ENCODE measurements at places on chromosomes 2 and 18.

- peak; percentile 97 for DNase-seq
Measured at GRCh38 chr18:25830787-25831186, 259.6 kb downstream of the SS18 start.

DNA sequence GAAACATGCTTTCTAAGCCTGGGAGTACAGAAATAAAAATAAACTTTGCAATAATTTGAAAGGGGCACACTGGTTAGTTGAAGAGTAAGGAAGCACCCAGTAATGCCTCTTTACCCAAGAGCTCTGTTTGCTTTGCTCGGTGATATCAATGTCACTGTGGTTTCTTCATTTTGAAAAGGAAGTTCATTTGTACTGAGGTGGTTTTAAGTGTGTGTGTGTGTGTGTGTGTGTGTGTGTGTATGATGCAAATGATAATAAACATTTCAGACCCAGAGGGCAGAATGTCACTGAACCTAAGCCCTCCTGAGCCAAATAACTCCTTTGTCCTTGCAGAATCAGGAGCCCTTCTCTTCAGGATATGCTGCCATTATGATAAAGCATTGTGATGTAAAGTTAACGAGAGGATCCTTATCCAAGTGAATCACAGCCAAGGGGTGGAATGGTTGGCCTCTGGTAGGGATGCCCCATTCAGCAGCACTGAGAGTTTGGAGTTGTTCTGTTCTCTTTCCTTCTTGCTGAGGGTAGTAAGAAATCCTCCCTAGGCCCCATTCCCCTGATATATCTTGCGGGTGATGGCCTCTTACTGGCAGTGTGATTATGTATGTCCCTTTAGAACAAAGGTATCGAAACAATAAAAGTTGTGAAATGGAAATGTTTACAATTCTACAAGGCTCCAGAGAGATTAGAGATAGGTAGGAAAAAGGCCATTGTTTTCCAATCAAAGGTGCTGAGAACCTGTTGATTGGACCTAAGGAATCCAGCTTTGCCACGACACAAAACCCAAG lies 7.6 kb downstream of the ITGA6 start:
- no peak for DNase-seq

DNA sequence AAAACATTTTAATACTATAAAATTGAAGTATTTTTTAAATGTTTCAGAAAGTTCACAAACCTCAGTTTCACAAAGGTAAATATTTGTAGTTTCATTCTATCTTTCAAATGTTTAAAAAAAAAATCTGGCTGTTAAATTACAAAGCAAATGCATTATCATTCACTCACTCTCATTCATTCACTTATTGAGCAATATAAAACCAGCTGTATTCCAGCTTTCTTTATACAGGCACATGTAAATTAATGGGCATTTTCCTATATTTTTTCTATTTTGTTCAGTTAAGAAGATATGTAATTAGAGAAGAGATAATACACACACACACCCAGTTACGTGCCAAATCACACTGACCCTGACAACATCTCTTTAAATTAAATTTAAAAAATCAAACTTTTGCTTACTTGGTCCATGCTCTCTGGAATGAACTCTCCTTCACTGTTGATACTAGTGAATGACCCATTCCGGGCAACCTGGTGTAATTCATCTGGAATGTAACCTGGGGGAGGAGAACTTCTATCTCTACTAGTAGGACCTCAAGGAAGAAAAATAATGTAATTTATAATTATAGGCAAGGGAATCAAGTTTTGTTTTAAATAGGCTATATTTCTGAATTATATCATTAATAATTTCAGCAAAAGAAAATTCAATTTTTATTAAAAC lies 32.5 kb upstream of the ERCC3 start:
- DNase-seq: no peak

DNA sequence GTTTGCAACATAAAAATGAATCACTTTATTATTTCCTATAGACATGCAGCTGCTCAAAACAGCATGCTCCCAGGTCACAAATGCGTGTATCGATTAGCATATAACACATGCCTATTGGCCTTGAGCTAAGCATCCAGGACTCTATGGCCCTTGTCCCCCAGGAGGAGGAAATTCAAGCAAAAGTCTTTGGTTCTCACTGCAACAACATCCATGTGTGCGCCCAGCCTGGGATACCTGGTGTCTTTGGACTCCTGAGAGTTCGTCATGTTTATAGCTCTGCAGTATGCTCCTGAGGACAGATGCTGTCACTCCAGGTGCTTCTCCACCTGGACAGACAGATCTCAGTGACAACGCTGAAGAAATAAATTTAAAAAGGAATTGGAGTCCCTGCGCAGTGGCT lies 284.6 kb downstream of the PHLPP1 start:
- DNase-seq: no peak

- peak; percentile 66 for DNase-seq
Measured at GRCh38 chr2:181457741-181458425, 697 bp downstream of the ITGA4 start.

DNA sequence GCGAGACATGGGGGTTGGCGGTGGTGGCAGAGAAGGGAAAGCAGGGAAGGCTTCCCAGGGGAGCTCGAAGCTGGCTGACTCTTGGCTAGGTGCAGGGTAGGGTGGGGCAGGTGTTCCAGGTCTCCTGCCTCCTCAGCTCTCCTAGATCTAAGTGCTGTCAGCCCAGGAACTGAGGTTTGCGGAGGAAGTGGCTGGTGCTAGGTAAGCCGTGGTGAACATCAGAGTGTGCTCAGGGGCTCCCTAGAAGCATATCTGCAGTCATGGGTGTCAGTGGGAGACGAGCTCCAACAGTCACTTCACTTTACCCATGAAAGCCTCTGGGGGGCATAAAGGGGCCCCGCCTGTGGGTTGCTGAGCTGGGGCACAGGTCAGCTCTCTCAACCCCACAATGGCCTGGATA lies 34.1 kb downstream of the ARHGEF4 start:
- DNase-seq: no peak

DNA sequence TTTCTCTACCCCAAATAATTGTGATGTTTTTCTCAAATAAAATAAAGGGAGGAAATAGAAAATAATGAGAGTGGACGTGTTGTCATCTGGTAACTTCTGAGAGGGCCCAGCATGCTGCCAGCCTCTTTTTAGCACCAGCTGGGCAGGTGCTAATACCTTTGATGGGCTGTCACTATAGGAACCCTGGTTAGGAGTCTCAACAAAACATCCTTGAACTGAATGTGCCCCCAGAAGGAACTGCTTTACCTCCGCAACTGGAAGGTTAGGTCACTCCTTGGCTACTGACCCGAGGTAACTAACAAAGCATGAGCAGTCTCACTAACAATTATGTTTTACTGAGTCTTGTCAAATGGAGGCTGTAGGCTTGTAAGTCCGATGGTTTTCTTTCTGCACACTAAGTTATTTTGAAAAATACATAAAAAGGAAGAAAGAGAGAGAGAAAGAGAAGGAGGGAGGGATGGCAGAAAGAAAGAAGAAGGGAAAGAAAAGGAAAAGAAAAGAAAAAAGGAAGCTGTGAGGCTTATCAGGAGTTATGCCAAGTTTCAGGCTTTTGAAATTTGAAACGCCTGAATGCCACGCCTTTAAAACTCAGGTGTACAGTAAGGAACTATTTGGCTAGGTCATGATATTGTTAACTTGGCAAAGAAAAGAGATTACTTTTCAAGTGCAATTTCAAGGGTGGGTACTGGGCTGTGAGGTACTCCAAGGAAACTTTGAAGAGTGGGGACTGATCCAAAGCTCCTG lies 91.0 kb downstream of the TGIF1 start:
- no peak for DNase-seq

DNA sequence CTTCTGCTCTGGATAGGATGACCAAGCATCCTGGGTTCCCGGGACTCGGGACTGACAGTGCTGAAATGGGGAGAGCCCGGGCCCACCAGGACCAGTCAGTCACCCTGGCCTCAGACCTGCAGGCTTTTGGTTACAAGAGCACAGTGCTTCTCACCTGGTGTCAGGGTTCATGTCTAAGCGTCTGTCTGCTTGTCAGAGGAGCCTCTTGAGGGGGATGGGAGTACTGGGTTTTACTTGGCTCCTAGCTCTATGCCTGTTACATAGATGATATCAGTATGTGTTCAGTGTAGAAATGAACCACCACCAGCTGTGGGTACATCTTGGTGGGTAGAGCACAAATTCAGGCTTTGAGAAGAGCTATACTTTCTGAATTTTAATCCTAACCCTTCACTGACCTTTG lies 29.9 kb downstream of the PCARE start:
- DNase-seq: no peak

- peak; percentile 78 for DNase-seq
Measured at GRCh38 chr18:59517446-59518165, 158.5 kb upstream of the LMAN1 start.

Measured in islet precursor cell (in vitro differentiated cells).